ENCODE measurements at places on chromosomes 2 and 18. TPM values are rescaled to one million over a fixed set of nuclear protein-coding genes. Genes with fewer than 3 reads are reported as not detected.

DNA sequence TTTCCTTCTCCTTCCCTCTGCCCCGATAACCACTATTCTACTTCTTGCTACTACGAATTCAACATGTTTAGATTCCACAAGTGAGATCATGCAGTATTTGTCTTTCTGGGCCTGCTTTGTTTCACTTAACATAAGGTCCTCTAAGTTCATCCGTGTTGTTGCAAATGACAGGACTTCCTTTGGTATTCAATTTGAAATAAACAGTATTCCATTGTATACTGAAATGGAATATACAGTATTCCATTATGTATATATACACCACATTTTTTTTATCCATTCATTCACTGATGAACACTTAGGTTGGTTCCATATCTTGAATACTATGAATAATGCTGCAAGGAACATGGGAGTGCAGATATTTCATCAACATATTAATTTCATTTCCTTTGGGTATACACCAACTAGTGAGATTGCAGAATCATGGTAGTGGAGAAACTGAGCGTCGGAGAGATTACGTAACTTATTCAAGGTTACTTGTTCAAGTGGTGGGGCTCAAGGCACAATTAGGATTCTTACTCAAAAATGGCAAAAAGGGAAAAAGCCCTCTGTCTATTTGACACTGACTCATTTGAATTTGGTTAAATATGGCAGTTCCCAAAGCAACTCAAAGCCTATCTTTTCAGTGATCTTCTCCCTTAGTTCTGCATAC is 85.1 kb downstream of the CHN1 start:
- no peak for DNase-seq

DNA sequence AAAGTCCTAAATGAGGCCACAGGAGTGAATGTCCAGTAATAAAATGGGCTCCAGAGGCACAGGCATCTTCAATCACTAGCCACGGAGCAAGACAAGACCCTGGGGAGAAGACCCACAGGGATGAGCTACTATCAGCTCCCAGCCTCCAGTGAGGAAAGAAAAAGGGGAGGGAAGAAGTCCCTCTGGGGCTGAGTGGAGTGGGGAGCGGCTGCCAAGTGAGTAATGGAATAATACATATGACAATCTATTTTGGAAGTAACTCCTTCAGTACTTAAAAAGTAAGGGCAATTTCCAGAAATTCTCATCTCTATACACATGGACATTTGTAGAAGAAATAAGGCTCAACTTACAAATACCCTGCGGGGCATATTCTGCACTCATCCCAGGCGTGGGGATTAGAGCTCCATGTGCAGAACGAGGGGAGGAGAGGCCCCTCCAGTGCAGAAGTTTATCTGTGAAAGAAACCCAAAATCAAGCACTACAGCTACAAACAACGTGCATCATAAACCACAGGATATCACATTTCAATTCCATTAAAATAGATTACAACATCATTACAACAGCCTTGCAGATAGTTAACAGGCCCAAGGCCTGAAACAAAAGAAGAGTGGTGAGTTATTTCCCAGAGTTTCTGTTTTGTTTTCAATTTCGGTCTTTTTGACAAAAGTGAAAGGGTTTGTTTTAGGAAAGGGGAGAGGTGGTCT is 84.9 kb downstream of the BCL11A start:
- no peak for DNase-seq

GRCh38 chr2:189770590-189771322 is 8.2 kb upstream of the OSGEPL1 start:
- no peak for DNase-seq

GRCh38 chr2:206981739-206982340 is 42.5 kb downstream of the CPO start:
- DNase-seq, result peak; percentile 85

- DNase-seq, result no peak
Measured at GRCh38 chr2:64338910-64339500, 115.0 kb upstream of the LGALSL start.

DNA sequence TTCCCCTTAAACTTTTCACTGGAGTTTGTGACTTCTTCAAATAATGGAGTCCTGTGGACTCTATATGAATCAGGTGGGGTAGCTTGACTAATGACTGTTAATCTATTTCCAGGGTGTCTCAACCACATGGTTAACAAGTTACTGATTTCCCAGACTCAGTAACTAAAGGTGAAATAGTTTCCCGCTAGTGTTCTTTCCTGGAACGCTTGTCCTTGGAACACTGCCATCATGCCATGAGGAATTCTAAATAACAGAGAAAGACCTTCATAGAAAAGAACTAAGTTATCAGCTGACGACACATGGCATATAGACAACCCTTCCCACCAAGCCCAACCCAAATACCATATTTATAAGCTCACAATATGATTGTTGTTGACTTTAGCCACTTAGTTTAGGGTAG is 1027.9 kb upstream of the FAM98A start:
- DNase-seq, result no peak

DNA sequence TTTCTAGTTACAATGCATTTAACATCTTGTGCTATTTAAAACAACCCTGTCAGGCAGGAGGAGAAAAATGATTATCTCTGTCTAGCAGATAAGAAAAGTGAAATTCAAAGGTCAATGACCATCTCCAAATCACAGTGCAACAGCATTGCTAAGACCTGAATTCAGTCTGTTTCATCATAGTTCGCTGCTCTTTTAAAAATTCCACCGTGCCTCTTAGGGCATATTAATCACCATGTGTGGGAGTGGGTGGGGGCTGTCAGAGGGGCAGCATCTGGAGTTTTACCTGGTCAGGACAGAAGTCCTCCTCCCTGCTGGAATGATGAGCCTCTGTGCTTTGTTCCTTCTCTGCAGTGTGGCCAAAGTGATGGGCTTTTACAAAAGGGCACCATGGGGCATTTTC is 418.7 kb upstream of the RGPD4 start:
- DNase-seq, result no peak

GRCh38 chr2:71546777-71547281 is 93.5 kb downstream of the DYSF start:
- DNase-seq, result peak; percentile 63

GRCh38 chr2:173750353-173750801 is 214.8 kb downstream of the SP3 start:
- no peak for DNase-seq

GRCh38 chr2:161067846-161068350 is 92.3 kb upstream of the TANK start:
- DNase-seq, result no peak

- no peak for DNase-seq
Measured at GRCh38 chr18:38198526-38198925, 632.9 kb upstream of the CELF4 start.

GRCh38 chr2:84939426-84940087 is 31.4 kb upstream of the KCMF1 start:
- DNase-seq, result no peak

DNA sequence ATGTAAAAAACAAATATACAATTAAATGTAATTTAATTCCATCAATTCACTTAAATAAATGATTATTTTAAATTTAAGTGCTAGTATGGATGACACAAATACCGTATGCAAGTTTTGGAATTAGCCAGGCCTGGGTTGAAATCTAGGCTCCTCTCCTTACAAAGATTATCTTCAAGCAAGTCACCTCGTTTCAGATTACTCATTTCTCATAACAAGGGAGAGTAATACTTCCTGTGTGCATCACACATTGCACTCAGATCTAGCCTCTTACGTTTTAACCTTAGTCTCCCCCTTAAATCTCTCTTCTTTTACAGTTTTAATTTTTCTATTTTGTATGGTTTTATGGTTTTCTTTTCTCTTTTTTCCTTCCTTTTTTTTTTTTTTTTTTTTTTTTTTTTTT is 1475.9 kb upstream of the NXPH2 start:
- no peak for DNase-seq

DNA sequence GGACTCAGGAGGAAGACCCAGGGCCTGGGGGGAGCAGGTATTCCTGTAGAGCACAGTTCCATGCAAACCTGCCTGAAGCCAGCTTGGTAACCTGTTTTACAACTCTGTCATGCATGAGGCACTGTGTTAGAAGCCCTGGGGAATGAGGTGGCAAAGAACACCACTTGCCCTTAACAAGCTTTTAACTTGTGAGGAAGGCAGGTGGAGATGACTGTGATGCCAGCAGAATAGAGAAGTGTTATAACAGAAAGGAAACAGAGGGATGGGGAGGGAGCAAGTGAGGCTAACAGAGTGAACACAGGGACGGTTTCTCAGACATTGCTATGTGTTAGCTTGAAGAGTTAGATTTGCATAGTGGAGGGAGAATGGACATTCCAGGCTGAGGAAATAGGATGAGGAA is 11.5 kb upstream of the IL1A start:
- DNase-seq, result no peak

- DNase-seq, result no peak
Measured at GRCh38 chr2:232480201-232481190, 7.1 kb downstream of the ECEL1 start.

DNA sequence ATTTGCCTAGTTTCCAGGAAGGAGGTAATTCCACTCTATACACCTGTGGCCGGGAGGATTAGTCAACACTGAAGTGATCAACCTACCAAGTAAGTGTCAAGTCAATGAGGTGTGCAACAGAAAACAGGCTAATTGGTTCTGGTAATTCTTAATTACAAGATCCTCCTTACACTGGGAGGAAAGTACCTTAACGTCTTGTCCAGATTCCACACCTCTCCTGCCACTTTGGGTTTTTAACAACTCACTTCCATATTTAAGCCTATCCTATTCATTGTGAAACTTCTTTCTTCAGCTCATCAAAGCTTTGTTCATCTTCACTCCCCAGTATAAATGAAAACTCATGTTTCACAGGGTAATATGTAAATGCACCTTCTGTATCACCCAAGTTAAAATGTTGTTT is 22.0 kb upstream of the MAP4K4 start:
- DNase-seq, result no peak

NYAP2 gene
- 0.05 TPM for total RNA-seq

CTNNA2 gene
- 0.13 TPM for total RNA-seq

TMEFF2 gene
- total RNA-seq, result not detected

C2orf81 gene
- 1.1 TPM for total RNA-seq

CD207 gene
- total RNA-seq, result 0.16 TPM

CXCR1 gene
- total RNA-seq, result 1.9 TPM

TMEM182 gene
- total RNA-seq, result 135 TPM

Measured in cardiac septum (tissue), 1 donor.